Thoracic aorta (tissue), 2 donors: ENCODE measurements at places on chromosomes 11 and 22. TPM values are rescaled to one million over a fixed set of nuclear protein-coding genes. Genes with fewer than 3 reads are reported as not detected.

Gene MPZL3
- 0.41 TPM for total RNA-seq

Gene CSTPP1
- total RNA-seq: 27.6 TPM

Gene CENATAC
- 128 TPM for total RNA-seq

Gene OR10G7
- not detected for total RNA-seq

Gene TEX12
- 0.54 TPM for total RNA-seq

DNA sequence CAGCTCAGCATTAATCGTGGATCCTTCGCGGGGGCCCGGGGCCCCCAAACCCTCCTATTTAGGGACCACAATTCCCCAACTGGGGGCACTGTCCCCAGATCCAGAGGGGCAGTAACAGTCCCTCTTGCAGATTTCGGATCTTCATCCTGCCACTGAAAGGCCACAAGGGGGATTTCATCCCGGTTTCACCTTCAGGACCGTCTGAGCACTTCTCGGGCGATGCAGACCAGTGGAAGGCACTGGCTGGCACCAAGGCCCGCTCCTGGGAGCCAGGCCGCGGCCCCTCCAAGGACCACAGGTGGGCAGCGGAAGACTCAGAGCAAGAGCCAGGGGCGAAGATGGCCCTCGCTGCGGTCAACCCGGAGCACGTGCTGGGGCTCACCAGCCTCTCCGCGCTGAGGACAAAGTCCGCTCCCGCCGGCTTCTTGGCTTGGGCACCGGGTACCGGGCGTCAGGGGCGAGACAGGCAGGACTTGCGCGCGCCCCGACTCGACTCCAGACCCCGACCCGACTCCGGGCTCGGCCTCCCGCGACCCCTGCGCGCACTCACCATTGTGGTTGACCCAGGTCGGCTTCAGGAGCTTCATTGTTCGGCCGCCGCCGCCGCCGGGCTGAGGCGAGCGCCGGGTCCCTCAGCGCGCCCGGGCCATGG lies 517 bp downstream of the HIRA start:
- no peak for DNase-seq

- no peak for DNase-seq
Observed at GRCh38 chr11:66420671-66421476, at the start of gene NPAS4. TSS of gene NPAS4 (plus strand) at chr11:66421035. CDS start at chr11:66421180, 145 bp downstream.

GRCh38 chr11:5303626-5304025 lies 1.9 kb upstream of the OR51B4 start:
- no peak for DNase-seq
